Right ventricle myocardium inferior (tissue), 1 donor: ENCODE measurements at places on chromosomes 6 and 20. TPM values are rescaled to one million over a fixed set of nuclear protein-coding genes. Genes with fewer than 3 reads are reported as not detected.

- DNase-seq = peak; percentile 27
Observed at GRCh38 chr6:157272866-157273755, 50.2 kb downstream of the TMEM242 start.

DNA sequence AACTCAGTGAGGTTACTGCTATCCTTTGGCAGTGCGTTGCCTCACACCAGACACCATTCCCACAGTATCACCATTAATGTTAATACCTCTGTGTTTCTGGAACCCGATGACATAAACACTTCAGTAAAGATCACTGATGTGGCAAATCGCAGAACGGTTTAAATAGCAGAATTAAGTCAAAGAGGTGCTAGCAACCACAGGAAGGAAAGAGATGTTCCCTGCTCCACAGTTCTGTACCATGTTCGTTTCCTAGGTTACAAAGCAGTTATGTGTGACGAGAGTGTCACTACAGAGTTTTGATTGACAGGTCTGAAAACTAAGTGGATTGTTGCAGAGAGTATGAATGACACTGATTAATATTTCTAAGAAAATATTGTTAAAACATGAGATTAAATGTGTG lies 272.3 kb downstream of the KHDRBS2 start:
- DNase-seq = no peak

DNA sequence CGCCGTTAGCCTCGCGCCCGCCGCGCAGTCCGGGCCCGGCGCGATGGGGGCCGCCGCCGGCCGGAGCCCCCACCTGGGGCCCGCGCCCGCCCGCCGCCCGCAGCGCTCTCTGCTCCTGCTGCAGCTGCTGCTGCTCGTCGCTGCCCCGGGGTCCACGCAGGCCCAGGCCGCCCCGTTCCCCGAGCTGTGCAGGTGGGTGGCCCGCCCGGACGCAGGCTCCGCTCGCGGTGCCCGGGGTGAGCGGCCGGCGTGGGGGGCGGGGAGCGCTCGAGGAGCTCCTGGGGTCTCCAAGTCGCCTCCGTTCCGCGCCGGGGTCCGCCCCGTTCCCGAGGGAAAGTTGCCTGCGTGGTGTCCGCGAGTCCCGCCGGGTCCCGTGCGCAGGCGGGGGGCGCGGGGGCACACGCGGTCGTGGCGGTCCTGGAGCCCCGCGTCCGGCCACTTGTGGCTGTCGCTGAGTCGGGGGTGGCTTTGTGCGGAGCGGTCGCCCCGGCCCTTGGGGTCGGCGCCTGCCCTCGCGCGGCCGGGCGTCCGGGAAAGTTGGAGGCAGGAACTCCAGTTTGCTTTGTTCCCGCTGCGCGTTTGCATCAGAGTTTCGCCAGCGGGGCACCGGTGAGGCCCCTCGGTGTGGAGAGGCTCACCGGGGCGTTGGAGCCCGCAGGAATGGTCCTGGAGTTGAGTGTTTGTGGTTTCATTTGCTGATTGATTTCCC lies 476 bp downstream of the IGF2R start:
- DNase-seq = peak; percentile 79

The ADISSP gene
- 14.6 TPM for total RNA-seq

- DNase-seq = no peak
Observed at GRCh38 chr6:42987533-42988451, 3.4 kb downstream of the PPP2R5D start.

DNA sequence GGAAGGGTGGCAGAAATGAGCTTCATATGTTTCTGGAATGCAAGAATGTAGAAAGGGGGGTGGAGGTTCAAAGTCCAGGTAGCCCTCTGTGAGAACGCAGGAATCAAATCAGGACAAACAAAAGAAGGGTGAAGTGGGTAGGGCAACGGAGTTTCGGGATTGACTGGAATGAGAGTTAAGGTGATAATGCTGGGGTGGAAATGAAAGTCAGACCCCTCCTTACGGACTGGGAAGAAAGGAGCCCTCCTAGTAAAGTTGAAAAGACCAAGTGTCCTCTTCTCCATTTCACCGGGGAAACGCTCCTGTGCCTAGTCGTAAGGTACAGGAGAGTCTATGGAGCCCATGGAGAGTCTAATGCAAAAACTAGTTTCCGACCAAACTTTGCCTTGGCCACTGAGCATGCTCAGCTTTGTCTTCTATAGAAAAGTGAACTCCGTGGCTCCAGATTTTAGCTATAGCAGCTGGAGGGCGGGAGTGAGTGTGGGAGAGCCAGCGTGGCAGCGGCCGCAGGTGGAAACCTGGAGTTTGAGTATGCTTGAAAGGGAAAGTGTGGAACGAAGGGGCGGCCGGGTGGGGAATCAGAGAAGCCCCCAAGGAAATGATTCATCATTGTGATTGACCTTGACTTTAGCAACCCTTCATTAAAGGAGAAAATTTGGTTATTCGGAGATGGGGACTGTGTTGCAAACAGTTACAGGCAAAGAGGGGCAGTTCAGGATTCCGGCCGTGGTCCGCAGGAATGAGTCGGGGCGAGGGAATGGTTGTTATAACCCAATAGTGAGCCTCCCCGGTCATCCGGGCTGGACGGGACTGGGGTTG lies 1.3 kb upstream of the LRRC1 start:
- no peak for DNase-seq

- no peak for DNase-seq
Observed at GRCh38 chr6:11621119-11621518, 83.6 kb downstream of the TMEM170B start.

The FAM162B gene
- 3.8 TPM for total RNA-seq

DNA sequence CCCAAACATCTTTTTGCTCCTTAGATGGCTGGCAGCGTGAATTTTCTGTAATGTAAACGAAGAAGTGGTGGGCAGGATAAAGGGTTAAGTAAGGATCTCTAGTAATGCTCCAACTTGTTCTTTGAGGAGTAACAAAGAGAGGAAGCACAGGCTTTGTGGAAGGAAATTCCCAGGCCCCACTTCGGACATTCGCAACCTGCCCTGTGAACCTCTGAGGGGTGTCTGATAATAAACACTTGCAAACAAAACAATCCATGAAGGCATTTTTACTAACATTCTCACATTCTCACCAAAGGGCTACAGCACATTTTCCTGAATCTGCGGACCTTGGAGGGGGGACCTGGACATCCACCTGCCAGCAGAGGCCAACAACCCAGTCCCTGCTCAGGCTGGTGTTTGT lies 25.8 kb upstream of the ADGRF5 start:
- DNase-seq = no peak

The PSORS1C1 gene
- total RNA-seq = 1.9 TPM
